ENCODE measurements at places on chromosomes 5 and 9.

DNA sequence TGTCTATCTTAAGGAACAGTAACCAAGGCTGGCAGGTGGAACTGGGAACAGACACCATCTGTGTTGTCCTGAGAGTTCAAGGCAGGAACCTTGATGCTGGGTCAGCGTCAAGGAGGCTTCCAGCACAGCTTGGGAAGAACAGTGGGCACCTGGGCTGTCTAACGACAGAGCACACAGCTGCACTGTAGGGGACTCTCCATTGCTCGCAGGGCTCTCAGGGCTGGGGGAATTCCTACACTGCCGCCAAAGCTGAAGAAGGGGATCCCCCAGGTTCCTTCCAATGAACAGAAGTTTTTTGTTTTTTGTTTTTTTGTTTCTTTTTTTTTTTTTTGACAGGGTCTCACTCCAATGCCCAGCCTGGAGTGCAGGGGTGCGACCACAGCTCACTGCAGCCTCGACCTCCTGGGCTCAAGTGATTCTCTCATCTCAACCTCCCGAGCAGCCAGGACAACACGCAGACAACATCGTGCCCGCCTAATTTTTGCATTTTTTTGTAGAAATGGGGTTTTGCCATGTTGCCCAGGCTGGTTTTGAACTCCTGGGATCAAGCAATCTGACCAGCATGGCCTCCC is 81.9 kb downstream of the PTPN3 start:
- no peak for DNase-seq

DNA sequence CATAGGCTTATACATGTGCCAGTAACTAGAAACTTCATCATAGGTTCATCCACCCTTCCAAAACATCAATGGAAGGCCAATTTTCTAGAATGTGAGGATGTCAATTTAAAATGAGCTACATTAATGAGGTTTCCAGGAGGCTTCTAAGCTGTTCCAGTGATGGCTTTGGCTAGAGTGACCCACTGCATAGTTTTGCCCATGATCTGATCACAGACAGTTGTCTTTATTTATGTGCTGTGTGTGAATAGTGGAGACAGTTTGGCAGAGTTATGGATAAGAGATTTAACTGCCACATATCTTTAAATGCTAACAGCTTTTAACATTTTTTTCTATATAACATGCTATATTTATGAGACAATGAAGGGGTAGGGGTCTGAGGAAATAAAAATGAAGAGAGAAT is 139.0 kb upstream of the ZNF462 start:
- no peak for DNase-seq

GRCh38 chr9:89442981-89443814 is 54.7 kb downstream of the SEMA4D start:
- no peak for DNase-seq

DNA sequence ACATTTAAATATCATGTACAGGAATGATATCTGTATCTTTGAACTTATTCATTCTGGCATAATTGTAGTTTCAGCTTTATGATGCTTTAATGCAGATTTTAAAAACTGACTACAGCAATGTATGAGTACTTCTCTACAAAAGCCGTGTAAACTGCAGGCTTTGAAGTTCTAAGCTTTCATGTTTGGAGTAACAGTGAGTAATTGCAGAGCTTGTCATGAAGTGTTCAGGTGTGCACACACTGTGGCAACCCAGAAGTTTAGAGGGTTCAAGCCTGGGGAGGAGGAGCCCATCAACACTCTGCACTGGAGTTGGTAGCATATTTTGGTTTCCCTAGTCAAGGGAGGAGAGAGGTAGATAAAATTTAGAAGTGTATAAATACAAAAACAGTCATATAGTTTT is 130.9 kb downstream of the CD180 start:
- DNase-seq: no peak

DNA sequence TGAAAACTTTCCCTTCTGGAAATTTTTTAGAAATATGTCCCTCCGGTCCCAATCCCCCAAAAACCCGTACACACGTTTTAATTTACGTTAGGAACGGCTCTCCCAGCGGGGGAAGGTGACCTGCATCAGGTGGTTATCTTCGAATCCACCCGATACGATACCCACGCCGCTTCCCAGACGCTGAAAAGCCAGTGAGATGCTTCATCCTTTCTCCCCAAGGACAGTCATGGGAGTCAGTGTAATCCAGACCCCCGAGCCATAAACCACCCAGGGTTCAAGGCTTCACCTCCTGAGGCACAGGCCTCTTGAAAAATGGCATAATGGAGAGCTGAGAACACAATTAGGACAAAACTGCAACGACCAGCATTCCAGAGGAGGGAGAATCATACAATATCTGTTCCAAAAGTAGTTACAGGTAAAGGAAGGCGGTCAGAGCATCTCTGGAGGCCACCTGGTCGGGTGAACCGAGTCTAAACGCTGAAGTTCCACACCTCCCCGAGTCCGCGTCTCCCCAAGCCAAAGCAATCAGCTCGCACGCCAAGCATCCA is 857 bp downstream of the FAM169A start:
- no peak for DNase-seq

DNA sequence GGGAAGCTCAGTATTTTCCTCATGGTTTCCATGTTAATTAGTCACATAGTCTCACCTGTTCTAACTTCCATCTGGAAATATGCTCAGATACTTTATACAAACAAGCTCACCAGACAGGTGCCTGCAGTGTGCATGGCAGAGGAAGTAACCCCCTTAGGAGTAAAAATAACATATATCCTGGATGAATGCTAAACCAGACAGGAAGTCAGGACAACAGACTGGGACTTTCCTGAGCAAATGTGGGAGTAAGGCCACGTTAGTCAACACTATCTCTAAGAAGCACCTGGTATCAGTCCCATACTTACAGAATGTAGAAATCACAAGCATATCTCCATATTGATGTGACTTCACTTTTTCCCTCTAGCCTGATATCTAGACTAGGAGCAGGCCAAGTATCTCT is 128.4 kb downstream of the SEC61B start:
- DNase-seq: no peak

- DNase-seq: no peak
Observed at GRCh38 chr9:132645711-132646110, 24.1 kb downstream of the DDX31 start.

Measured in stimulated activated CD8-positive, alpha-beta memory T cell treated with anti-CD3 and anti-CD28 coated beads, Interleukin-7, amount 100 ng/mL, for 48 hours (primary cell).